KG1 (cell line): ENCODE measurements at places on chromosomes 2 and 18.
A peak's percentile ranks its signal among the peaks of the same experiment; 100 is the strongest.

- no peak for DNase-seq
Measured at GRCh38 chr18:56221195-56222065, 417.0 kb downstream of the TXNL1 start.

DNA sequence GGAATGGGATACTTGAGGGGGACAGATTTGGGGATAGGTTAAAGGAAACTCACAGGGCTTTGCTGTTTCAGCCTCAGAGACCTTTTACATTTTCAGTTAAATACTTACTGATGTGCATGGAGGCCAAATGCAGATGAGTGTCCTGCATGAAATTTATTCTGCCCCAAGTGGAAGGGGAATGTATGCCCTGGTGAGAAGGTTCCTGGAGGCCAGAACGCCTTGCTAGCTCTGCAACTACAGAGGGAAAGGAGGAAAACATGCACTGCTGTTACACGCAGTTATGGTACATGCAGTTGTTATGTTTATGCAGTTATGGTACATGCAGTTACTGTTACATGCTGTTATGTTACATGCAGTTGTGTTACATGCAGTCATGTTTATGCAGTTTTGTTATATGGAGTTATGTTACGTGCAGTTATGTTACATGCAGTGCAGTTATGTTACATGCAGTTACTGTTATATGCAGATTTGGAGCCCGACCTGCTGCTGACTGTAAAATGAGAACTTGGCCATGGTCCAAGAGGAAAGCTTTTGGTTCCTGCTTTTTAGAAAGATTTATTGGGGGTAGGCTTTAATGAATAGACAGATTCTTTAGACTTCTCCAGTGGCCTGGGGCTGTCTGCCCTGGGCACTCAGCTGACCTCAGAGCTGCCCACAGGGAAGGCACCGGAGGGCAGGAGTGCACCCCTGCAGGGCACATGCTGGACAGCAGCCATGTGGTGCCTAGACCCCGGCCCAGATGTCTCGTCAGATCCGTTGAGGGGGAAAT lies 84.1 kb downstream of the LDLRAD4 start:
- DNase-seq = peak; percentile 30

- no peak for DNase-seq
Measured at GRCh38 chr18:39806525-39806924, 2148.5 kb upstream of the PIK3C3 start.

DNA sequence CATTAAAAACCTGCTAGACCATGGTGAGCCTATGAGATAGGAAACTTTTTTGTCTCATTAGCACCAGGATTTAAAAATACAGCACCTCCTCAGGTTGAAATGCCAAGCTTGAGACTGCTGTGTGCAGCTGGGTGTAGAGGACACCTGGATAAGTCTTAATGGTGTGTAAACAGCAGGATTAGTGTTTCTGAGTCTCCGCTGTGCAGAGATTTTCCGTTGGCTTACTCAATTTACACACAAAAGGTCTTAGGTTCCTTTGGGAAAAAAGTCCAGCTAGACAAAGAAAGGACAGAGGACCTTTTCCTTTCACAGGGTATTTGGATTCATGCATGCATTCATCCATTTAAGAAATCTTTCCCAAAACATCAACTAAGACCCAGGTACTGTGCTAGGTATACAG lies 168.1 kb downstream of the NRXN1 start:
- DNase-seq = no peak

DNA sequence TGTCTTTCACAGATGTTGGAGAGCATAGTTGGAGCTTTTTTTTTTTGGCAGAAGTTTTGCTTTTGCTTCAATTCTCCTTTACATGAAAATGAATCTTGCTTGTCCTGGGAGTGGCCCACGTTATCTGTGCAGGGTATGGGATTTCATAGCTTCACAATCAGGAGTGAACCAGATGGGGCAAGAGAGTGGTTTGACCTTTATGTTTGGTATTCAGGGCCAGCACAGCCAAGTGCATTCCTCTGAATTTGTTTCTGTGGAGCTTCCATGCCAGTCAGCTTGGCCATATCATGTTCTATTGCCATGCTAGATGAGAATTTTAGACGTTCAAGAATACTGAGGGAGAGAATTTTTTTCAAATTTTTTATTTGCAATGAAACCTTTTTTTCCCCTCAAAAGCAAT lies 116.6 kb downstream of the PRPF40A start:
- no peak for DNase-seq

- DNase-seq = no peak
Measured at GRCh38 chr2:191369034-191369433, 123.8 kb downstream of the MYO1B start.

- DNase-seq = peak; percentile 49
Measured at GRCh38 chr2:164560181-164560792, 61.0 kb downstream of the GRB14 start.

DNA sequence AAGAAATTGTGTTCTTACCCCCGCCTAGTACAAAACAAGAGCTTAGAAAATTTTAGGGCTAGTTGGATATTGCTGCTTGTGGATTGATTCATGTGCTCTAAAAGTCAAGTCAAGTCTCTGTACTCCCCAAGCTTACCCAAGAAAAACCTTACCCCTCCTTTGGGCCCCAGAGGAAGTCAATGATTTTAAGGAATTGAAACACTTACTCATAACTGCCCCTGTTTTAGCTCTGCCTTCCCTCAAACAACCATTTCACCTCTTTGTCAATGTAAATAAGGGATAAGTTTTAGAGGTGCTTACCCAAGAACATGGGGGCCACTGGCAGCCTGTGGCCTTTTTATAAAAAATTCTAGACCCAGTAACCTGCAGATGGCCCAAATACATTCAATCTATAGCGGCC lies 136.6 kb upstream of the RMP24 start:
- DNase-seq = no peak

DNA sequence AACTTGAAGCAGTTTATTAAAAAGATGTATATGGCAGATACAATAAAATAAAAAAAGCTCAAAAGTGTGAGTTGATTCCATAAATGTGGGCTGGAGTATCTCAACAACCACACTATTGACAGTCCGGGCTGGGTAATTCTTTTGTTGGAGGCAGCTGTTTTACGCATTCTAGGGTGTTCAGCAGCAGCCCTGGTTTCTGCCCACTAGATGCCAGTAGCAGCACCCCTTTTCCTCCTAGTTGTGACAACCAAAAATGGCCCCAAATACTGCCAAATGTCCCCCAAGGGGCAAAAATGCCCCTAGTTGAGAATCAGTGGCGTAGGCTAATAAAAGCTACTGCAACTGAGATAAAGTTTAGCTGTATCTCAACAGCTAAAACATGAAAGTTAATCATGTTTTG lies 44.8 kb downstream of the CHMP3 start:
- no peak for DNase-seq

DNA sequence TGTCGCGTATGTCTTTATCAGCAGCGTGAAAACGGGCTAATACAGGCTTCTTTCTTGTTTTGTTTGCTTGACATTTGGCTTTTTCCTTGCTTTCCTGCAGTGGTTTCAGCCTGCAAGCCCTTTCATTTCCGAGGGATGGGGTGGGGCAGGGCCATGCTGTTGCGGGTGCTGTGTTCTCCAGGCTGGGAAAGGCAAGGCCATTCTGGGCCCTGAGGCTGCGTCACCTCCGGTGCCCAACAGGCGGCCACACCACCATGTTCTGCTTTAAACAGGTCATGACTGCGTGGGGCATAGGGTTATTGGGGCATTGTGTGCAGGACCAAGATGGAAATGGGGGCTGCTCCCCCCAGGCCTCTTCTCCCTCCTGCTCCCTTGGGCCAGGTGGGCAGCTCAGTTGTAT lies 38.6 kb upstream of the PLB1 start:
- DNase-seq = no peak

GRCh38 chr2:176174382-176174823 lies 14.1 kb upstream of the HOXD1 start:
- no peak for DNase-seq

GRCh38 chr2:111898703-111899514 lies 502 bp downstream of the MERTK start:
- peak; percentile 21 for DNase-seq

GRCh38 chr2:174827371-174828369 lies 63.4 kb upstream of the CHRNA1 start:
- DNase-seq = no peak

DNA sequence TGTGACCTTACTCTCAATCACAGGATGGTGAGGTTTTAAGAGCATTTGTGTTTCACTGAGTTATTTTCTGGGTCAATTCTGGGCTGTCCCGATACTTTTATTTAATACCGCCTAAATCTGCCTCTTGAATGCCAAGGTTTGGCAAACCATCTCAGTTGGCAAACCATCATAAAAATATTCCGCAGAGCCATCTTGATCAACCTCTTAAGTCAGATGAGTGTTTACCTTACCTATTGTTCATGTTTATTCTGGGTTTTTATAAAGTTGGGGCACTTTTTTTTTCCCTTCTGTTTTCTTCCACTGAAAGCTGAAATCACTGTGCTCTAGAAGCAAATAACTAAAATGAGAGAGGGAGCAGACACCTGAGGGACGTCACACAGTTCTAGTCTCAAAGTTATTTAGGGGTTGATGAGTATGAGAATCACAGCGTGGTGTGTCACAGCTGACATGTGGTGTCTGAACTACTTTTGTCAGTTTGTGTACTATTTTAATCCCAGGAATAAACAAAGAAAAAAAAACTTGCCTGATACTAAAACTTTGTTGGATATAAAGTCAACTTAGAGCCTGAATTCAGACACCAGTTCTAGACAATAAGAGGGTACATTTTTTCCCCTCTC lies 48.6 kb downstream of the ETAA1 start:
- no peak for DNase-seq
